ENCODE measurements at places on chromosomes 11 and 22.

- DNase-seq, result peak; percentile 20
Measured at GRCh38 chr11:120180551-120181232, 30.1 kb upstream of the OAF start.

DNA sequence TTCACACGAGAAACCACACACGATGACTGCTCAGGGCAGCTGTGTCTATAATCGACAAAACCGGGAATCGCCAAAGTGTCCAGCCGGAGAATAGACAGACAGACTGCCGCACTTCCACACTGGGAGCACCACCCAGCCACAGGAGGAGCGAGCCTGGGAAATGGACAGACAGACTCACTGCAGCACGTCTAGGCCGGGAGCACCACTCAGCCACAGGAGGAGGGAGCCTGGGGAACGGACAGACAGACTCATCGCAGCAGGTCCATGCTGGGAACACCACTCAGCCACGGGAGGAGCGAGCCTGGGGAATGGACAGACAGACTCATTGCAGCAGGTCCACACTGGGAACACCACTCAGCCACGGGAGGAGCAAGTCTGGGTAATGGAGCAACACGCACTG, 137.2 kb downstream of the BRD1 start:
- no peak for DNase-seq

DNA sequence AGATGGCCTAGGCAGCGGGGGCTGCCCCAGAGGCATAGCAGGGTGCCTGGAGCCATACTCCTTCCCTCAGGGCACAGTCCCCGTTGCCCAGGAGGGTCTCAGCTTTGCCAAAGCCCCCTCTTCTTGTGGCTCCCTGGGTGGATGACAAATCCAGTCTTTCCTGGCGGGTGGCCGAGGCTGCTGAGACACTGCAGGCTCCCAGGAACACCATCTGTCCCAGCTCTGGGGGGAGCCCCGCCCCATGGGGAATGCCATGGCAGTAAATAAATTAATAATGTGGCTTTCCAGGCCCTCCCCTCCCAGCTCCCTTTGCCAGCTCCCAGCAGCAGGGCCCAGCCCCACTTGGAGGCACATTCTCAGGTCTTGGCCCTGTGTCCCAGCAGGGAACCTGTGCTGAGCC, 45.0 kb downstream of the PDE2A start:
- peak; percentile 81 for DNase-seq

DNA sequence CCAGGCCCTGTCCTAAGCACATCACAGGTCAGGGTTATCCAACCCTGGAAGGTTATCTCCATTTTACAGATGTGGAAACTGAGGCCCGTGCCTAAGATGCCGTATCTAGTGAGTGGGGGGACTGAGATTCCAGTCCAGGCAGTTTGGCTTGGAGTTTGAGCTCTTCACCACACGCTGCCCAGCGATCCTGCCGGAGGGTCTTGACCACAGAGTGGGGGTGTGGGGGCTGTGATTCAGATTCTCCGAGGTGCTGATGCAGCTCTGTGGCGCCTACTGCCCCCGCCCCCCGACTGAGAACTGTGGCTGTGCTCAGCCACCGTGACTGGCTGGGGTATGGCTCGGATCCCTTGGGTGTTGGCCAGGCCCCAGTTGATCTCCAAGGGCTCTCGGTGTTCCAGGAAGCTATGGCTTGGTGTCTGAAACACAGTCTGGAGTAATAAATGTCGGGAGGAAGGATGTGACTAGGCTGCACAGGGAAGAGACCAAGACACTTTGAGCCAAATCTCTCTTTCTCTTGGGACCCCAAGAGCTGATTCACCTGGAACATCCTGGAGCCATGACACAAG, 60.6 kb upstream of the RASD2 start:
- no peak for DNase-seq

DNA sequence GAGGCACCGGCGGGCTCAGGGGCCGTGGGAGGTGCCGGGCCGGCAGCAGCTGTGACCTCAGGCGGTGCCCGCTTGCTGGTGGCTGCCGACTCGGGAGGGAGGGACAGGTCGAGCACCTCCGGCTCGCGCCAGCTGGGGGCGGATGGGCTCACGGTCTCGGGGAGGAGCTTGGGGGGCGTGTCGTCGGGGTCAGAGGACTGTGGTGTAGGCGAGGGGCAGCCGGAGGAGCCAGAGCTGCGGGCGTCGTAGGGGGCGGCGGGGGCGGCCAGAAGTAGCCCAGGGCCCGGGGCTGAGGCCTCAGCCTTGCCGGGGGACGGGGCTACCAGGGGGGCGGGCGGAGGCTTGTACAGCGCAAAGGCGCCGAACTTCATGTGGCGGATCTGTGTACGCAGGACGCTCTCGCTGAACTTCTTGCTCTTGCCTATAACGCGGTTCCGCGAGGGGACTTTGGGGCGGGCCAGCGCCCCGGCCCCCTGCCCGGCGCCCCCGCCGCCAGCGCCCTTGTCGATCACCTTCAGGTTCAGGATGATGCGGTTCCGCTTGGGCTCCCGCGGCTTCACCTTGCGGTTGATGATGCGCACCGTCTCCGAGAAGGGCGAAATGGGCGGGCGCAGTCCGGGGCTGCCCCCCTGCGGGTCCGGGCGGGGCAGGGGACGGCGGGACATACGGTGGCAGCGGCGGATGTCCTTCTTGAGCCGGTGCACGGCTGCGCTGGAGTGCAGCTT, 5.5 kb downstream of the CBX6 start:
- no peak for DNase-seq

Measured in occipital lobe (tissue), 3 donors.